ENCODE measurements at places on chromosomes 1 and 21.

DNA sequence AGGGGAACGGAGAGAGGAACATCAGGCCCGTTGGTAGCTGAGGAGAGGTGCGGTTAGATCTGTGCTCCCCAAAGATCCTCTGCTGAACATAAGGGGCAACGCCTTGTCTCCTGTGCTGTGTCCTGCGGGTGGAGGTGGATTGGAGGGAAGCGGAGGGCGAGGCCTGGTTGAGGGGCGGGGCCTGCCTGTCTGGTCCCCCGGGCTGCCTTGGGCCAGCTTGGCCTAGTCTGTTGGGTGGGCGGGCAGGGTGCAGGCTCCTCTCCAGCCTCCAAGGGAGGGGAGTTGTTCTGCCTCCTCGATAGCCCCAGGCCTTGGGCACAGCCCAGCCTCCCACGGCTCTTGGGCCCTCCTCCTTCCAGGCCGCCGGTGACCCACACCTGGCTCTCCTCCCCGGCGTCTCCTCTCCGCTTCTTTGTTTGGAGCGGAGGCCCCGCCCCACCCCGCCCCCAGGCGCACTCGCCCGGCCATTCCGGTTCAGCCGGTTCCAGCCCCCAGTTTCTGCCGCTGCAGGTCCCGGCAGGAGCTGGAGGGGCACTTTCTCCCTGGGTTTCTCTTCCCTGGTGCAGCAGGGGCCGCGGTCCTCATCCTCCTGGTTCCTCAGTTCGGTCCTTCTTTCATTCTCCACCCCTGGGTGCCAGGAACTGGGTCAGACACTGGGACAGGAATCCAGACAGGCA, 19.4 kb downstream of the PTPRF start:
- peak; percentile 92 for DNase-seq

GRCh38 chr1:230753586-230754251, 6.5 kb downstream of the CAPN9 start:
- DNase-seq = peak; percentile 96

DNA sequence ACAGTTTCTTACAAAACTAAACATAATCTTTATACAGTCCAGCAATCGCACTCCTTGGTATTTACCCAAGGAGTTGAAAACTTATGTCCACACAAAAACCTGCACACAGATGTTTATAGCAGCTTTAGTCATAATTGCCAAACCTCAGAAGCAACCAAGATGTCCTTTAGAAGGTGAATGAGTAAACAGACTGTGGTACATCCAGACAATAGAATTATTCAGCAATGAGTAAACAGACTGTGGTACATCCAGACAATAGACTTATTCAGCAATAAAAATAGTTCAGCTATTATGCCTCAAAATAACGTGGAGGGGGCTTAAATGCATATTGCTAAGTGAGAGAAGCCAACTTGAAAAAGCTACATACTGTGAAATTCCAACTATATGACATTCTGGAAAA, 87.0 kb upstream of the GALNT2 start:
- no peak for DNase-seq

DNA sequence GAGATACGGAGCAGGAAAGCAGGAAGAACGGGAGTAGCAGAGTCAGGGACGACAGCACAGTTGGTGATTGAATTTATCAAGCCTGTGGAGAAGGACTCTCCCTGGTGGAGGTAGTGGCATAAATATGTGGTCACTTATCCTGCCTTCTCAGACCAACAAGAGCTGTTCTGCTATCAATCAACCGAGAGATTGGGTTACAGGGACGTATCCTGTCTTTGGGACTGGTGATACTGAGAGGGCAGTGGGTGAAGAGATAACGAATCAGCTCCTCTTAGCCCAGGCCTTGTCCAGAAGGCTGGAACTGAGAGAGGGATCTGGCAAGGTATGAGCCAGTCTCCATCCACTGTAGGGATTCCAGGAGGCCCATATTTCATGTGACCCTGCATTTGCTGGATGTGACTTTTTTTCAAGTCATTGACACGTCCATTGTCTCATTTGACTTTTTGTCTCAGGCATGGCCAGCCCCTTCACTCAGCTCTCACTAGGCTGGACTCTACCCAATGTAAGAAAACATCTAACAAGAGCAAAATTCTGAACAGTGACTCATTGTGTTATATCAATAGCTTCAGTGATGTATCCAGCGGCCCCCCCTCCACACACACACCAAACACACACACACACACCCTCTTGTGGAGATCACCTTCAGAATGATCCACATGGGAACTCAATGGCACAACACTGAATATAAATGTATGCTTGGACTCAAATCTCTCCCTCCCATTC, 11.3 kb downstream of the C1orf116 start:
- no peak for DNase-seq

- no peak for DNase-seq
Measured at GRCh38 chr1:49351768-49352167, 575.1 kb upstream of the BEND5 start.

DNA sequence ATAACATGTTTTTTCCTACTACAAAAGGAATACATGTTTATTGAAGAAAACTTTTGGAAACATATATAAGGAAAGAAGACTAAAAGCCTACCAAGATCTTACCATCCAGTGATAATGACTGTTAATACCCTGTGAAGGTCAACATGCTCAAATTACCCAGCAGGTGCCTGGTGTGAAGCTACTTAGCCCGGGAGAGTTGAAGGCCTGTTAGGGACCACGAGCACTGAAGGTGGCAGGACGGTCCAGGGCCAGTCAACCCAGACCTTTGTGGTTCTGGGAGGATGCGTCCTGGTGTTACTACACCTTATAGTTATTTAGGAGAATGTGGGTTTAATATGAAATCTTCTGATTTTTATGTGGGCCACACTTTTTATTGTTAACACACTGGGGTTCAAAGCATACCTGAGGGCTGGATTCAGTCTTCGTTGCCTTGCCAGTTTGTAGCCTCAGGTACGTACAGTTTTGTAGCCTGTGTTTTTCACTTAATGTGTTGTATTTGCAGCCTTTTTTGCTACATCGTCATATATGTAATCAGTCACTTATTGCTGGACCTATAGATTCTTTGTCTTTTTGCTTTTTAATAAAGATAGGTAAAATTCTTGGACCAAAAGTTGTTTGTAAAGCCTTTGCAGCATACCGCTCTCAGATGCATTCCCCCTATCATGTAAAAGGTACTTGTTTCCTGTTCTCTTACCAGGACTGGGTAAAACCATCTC, 9.8 kb downstream of the ITSN1 start:
- DNase-seq = peak; percentile 50

- no peak for DNase-seq
Measured at GRCh38 chr21:44415073-44416025, 40.0 kb upstream of the LRRC3 start.

- peak; percentile 52 for DNase-seq
Measured at GRCh38 chr1:93615582-93616150, 66.0 kb downstream of the BCAR3 start.

- peak; percentile 92 for DNase-seq
Measured at GRCh38 chr21:38688068-38688467, 117.7 kb upstream of the ETS2 start.

DNA sequence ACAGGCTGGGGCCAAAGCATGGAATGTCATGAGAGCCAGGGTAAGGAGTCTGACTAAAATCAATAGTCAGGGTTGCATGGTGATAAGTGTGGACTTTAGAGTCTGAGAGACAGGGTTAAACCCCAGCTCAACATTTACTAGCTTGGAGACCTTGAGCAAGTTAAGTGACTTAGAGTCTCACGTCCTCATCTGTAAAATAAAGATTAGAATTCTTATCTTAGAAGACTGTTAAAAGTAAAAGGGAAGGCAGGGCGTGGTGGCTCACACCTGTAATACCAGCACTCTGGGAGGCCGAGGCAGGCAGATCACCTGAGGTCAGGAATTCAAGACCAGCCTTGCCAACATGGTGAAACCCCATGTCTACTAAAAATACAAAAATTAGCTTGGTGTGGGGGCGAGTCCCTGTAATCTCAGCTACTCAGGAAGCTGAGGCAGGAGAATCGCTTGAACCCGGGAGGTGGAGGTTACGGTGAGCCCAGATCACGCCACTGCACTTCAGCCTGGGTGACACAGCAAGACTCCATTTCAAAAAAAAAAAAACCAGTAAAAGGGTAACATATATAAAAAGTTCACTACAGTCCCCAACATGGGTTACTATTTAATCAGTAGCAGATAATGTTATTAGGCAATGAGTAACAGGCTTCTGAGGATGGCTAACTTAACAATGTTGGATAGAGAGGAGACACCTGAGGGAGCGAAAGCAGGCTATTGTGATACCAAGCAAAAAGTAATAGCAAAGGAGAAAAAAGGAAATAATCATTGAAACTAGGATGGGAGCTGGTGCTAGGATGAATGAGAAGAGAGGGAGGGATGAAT, 20.8 kb downstream of the TMCO1 start:
- DNase-seq = no peak

DNA sequence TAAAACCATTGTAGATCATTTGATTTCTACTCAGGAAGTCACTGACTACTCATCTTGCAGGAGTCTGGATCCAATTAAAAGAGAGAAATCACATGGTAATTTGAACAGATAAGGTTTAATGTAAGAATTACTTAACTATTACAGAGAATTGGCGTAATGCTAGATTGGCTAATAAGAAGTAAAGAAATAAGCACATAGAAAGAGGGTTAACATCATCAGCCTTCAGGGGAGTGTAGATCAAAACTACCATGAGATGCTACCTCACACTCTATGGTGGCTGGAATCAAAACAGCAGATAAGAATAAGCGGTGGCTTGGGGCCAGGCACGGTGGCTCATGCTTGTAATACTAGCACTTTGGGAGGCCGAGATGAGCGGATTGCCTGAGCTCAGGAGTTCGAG, 11.7 kb downstream of the ST3GAL3 start:
- no peak for DNase-seq

GRCh38 chr1:162632698-162633080, 425 bp downstream of the DDR2 start:
- DNase-seq = no peak

GRCh38 chr1:231844986-231845502, 218.5 kb downstream of the DISC1 start:
- no peak for DNase-seq

DNA sequence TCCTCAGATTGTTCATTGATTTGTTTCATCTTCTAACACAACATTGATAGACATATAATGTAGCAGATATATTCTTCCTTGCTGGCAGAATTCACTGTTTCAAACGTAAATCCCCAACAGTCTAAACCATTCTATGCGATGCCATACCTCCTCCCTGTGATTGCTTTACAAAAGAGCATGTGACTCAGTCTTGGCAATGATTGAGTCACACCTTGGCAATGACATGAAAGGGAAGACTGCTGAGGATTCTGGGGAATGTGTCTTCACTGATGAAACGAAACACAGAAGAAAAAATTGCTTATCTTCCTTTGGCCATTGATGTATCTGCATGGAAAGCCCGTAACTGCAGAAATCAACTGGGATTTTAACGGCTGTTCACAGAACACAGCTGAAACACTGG, 409.6 kb upstream of the ZRANB2 start:
- no peak for DNase-seq

GRCh38 chr1:34709547-34709946, 45.3 kb upstream of the GJB5 start:
- no peak for DNase-seq

GRCh38 chr1:36320291-36320761, 3.1 kb downstream of the EVA1B start:
- DNase-seq = no peak

DNA sequence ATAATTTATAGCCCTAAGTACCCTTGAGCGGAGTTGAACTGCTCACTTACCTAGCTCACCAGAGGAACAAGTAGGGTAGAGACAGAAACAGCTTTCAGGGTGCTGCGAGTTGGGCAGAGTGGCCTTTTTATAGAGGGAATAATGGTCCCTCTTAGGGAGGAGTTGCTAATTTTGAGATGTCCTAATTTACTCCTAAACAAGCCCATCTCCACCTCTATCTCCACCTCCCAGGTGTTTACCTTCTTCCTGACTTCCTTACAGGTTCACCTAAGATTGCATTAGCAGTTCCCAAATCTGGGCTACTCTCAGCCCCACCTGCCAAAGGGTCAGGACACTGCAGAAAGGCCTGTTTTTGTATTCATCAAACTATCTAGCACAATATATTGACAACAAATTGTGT, at the start of gene HRNR:
Gene HRNR (minus strand): TSS at position 101 of the 400 bp plus-strand sequence. CDS start 940 bp downstream, outside the sequence.
- DNase-seq = no peak

DNA sequence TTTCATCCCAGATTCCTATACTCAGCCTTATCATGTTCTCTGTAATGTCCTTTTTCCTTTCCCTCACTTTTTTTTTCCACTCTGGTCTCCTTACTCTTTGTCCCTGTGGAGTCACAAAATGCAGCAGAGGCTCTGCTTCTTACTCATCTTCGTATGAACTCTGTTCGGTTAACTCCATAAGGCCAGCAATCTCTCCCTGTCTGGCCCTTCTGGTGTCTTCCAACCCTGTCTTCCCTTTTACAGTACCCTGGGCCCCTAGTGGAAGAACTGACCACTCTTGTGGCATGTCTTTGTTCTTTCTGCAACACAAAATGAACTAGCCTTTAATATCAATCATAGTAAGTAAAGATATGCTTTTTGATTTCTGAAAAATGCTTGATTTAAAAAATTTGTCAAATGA, 7.1 kb downstream of the CD101 start:
- no peak for DNase-seq

GRCh38 chr1:94325377-94326302, 88.3 kb upstream of the ARHGAP29 start:
- DNase-seq = peak; percentile 80

DNA sequence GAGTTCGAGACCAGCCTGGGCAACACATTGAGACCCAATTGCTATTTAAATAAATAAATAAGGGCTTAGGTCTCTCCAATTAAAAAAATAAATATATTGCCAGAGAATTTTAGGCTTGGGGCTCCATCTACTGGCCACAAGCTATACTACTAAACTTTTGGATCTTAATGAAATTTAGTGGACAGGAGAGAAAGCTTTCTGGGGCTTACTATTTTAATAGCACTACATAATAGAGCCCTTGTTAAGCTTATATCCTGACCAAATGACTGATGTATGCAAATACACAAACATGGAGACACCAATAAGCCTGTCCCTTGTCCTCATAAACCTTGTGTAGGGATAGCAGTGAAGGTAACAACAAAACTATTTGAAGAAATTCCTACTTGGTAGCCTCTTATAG, 18.4 kb downstream of the CCT3 start:
- peak; percentile 26 for DNase-seq

DNA sequence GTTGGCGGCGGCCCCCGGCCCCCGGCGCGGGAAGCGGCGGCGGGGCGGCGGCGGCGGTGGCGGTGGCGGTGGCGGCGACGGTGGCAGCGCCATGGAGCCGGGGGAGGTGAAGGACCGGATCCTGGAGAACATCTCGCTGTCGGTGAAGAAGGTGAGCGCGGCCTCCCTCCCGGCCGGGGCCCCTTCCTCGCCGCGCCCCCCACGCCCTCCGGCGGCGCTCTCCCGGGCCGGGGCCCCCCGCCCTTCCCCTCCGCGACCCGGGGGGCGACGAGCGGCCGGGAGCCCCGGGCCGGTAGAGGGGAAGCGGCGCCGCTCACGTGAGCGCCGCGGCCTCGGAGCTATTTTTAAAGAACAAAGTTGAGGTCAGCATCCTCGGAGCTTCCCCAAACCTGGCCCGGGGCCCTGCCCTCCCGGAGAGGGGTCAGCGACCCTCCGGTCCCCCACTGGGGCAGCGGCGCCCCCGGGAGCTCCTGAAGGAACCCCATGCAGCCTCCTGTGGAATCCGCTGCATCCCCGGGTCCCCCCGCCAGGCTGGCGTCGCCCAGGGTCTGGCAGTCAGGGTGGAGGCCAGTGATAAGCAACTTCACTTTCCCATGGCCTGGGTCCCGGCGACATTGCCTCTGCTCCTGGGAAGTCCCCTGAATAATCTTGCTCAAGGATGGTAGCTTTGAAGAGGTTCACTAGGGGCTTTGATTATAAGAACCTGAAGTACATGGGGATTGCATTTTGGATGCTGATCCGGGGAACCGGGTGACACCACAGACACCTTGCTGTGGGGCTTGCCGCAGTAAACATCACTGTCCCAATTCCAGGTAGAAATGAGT, 560 bp downstream of the PLEKHM2 start:
- peak; percentile 32 for DNase-seq

GRCh38 chr1:168084396-168085231, 52.1 kb downstream of the GPR161 start:
- peak; percentile 60 for DNase-seq
